HFF-Myc (cell line): ENCODE measurements at places on chromosomes 4 and X.

- DNase-seq: no peak
Measured at GRCh38 chrX:133258481-133258880, 40.3 kb upstream of the TFDP3 start.

GRCh38 chr4:90187148-90187884 is 60.1 kb downstream of the CCSER1 start:
- no peak for DNase-seq

DNA sequence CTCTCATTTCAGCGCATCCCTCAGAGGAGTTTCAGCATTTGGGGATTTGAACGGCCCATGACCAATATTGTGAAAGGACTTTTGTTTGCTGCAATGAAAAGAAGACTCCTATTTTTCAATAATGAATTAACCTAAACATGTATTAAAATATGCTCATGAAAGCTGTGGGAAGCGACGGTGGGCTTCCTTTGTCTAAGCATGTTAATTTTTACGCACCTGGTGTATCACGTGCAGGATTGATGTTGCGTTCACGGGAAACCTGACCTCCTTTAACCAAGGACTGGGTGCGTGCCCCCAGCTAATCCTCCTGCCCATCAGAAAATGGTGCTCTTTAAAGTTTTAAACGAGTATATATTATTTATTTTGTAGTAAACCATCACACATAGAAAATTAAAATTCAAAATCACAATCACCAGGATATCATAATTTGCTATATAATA is 590 bp upstream of the CCDC110 start:
- no peak for DNase-seq

GRCh38 chr4:97643179-97643578 is 500.1 kb downstream of the STPG2 start:
- no peak for DNase-seq

DNA sequence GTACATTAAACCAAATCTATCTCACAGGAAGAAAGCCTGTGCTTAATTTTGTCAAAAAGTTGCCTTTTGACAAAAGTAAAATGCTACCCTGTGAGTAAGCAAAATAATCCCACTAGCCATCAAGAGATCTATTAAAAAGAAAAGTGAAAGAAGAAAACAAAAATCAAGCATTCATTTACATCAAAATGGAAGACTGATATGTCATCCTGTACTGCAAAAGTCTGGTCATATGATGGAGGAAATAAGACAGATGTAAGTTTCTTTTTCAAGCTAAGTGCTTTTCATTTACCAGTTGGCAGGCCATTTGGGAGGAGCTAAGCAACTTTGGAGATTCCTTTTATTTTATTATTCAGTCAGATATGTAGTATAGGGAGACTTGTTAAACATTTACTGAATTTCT is 387.4 kb downstream of the SPOCK3 start:
- DNase-seq: no peak

- DNase-seq: no peak
Measured at GRCh38 chr4:43233321-43233720, 340.8 kb downstream of the GRXCR1 start.

- no peak for DNase-seq
Measured at GRCh38 chr4:164483711-164484110, 270.2 kb upstream of the SMIM31 start.

- DNase-seq: no peak
Measured at GRCh38 chr4:184228056-184228705, 10.5 kb upstream of the ENPP6 start.

DNA sequence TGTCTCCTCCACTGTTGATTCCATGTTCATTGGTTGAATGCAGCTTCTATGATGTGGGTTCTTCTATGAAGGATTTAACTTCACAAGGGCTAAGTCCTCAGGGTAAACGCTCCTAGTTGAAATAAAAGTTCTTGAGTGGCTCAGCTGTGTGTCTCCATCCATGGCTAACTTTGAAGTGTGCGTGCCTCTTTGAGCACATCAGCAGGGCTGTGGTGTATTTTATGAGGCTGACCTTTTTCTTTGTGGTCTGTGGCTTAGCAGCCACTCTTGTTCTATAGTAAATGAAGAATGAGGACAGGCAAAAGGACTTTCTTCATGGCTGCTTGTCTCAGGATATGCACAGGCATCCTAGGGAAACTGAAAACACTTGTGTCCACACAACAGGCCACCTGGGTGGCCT is 88.5 kb downstream of the KIT start:
- peak; percentile 3 for DNase-seq

GRCh38 chr4:175373031-175373430 is 439.0 kb downstream of the GPM6A start:
- DNase-seq: no peak

GRCh38 chr4:15805583-15806517 is 27.7 kb downstream of the CD38 start:
- DNase-seq: peak; percentile 20

GRCh38 chr4:6942238-6942800 is 32.7 kb downstream of the TBC1D14 start:
- DNase-seq: peak; percentile 71

GRCh38 chr4:146190456-146190855 is 14.9 kb downstream of the LSM6 start:
- no peak for DNase-seq

DNA sequence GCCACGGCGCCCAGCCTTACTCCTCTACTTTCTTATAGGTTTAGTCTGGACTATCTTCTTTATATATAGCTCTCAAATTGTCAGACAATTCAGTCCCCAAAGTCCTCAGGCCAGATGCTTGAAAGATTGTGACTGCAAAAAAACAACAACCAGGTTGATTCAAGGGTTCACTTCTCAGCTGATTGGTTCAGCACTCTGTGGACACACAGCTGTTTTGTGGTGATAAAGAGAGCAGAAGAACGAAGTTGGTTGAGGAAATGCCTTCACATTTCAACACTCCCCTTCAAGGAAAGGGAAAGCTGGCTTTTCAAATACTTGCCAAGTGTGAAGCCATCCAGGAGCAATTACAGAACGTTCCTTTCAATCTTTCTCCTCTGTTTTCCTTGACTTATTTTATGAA is 166.8 kb downstream of the SHROOM3 start:
- no peak for DNase-seq

DNA sequence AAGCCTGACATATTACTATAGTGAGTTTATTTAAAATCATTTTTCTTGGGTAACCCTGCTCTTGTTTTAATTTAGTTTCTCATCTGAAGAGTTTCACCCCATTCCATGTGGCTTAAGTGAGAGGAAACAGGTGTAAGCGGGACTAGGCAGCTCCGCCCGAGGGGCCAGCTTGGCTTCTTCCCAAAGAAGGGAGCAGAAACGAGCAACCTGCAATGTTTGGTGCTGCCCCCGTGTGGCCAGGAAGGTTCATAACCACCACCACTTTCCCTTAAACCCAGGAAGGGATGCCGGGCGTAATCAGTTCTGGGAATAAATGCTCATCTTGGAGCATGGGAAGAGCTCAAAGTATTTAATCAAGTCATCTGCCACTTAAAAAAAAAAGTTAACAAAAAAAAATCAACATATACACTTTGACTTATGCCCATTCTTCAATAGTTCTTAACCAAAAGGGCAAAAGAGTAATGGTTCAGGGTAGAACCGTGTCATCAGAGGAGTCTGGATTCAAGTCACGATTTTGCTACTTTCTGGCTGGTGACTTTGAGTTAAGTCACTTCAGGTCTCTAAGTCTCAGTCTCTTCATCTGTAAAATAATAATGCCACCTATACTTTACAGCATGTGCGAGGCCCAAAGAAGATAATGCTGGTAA is 147.9 kb downstream of the NSUN7 start:
- peak; percentile 48 for DNase-seq
